ENCODE measurements at places on chromosomes 4 and X.

GRCh38 chr4:36281384-36282106 is at the start of gene DTHD1:
DTHD1 (plus strand) TSS chr4:36281616; CDS start chr4:36281759, 143 bp downstream.
- DNase-seq: no peak

DNA sequence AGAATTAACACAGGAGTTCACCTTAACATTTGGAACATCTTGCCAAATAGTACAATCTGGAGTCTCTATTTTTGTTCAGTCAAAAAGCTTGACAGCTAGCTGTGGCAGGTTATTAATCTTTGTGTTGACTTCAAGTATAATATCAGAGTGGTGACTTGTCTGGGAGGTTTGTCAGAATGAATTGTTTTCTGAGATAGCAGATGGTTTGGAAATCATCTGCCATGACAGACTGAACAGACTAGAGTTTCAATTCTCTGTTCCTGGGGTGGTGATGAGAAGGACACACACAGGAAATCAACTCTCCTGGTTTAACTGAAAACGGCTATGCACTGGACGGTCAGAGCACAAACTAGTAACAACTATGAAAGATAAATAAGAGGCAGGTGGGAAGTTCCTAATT is 203.3 kb upstream of the EMCN start:
- no peak for DNase-seq

- DNase-seq: no peak
These were observed at the start of gene RNF212 for GRCh38 chr4:1113311-1114009. RNF212 (minus strand) TSS chr4:1113564; CDS start chr4:1113464, 100 bp downstream.

GRCh38 chr4:14157262-14157661 is 529.7 kb upstream of the BOD1L1 start:
- no peak for DNase-seq

Data from fibroblast of skin of left biceps (primary cell).